Ovary (tissue), 10 donors: ENCODE measurements at places on chromosomes 4 and X.

DNA sequence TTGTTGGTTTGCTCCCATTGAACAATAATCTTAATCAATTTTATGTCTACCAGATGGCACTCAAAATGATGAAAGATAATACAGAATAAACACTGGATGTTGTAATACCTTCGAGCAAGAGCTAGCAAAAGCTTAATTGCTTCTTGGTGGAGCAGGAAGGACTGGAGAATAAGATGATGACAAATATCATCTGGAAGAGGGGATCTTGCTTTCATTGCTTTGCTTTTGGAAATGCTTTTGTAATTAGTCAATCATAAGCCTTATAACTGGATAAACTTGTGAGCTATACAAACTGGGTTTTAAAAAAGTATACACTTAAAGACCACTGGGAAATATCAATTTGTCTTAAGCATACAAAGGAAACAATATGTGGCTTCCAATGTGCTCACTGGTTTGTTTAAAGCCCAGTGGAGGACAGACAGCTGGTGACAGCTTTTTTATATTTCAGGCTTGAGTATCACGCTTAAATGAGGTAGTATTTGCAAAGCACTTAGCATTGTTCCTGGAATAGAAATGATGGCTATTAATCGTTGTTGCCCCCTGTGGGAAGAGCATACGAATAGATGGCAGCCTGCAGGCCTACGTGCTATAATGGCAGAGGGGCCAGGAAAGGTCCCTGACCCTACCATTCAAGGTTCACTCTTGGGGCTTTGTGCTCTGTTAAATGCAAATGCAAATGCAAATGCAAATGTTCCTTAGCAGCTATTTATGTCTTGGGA lies 61.2 kb downstream of the TMEM150C start:
- DNase-seq = no peak

DNA sequence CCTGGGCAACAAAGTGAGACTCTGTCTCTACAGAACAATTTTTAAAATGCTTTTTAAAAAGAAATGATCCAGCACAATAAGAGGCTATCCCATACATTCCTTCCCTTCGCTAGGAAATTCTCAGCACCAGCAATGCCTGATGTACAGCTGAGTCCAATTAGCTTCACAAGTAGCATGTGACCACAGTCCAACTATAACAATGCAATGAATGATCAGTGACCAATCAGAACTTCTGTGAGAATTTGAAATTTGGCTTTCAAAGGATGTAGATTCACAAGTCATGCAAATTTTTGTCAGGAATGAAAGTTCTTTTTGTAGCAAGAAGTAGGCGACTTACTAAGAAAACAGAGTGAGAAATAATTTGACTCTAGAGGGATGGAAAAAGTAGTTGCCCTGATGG lies 278.5 kb upstream of the UGT8 start:
- no peak for DNase-seq

DNA sequence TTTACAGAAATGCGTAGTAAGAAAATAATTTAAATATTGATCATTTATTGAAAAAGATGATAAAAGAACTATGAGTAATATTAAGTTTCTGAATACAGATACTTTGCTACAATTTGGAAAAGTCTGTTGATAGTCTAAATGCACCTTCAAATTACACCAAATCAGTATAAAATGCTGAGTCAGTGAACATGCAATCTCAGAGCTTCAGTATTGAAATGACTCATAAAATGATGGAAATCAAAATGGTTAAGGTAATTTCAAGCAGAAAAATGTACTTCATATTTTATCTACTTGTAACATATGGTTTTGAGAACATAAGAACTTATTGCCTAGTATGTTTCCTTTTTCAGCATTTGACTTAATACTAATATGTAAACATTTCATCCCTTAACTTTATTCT lies 448.2 kb downstream of the PCDH10 start:
- no peak for DNase-seq

DNA sequence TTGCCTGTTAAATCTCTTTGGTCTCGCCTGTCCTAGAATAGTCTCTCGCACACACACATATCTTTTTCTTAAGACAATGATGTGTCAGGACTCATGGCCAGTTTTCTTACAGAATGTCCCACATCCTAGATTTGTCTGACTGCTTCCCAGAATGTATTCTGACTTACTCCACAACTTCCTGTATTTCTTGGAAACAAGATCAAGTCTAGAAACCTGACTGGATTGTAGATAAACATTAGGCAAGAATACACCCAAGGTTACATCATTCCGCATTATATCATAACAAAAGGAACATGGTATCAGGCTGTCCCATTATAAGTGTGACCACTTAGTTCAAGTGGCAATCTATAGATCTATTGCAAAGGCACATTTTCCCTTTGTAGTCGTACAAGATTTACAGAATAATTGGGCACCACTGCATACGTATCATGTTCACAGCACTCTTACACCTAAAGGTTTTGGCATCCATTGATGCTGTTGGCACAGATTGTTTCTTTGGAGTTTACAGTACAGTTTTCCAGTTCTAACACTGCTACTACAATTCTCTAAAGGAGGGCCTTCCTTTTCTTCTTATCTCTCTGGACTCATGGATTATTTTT lies 56.4 kb downstream of the FBXW7 start:
- DNase-seq = no peak

- DNase-seq = no peak
These were observed 664.0 kb upstream of the IGFBP7 start for GRCh38 chr4:57774171-57774570.

- DNase-seq = no peak
These were observed 6.8 kb downstream of the MECP2 start for GRCh38 chrX:154090731-154091130.

DNA sequence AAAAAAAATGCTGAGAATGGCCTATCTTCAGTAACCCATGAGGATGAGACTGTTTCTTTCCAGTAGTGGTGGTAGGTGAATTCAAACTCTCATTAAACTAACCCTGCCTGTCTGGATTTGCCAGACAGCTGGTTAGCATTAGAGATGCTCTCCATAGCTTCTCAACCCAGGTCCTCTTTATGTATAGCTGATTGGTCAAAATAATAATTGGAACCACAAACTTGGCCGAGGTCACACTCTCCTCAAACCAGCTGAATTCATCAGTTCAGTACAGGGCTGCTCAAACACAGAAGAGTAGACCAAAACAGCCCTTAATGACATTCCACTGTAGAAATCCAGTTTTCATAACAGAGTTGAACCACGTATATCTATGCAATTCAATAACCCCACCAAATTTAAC lies 85.3 kb downstream of the HCCS start:
- DNase-seq = no peak

GRCh38 chr4:143420227-143420626 lies 83.6 kb downstream of the GAB1 start:
- DNase-seq = no peak

- DNase-seq = no peak
These were observed 23.2 kb upstream of the AMELX start for GRCh38 chrX:11269996-11270395.

DNA sequence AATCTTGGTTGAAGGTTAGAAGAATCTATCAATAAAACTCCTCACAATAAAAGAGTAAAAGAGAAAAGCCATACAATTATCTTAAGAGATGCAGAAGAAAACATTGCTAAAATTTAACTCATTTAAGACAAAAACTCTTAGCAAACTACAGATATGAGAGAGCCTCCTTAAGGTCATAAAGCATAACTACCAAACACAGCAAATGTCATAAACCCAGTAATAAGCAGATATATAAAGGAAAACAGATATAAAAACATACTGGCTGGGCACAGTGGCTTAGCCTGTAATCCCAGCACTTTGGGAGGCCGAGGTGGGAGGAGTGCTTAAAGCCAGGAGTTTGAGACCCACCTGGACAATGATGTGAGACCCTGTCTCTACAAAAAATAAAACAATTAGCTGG lies 165.3 kb downstream of the FAM13A start:
- DNase-seq = no peak

DNA sequence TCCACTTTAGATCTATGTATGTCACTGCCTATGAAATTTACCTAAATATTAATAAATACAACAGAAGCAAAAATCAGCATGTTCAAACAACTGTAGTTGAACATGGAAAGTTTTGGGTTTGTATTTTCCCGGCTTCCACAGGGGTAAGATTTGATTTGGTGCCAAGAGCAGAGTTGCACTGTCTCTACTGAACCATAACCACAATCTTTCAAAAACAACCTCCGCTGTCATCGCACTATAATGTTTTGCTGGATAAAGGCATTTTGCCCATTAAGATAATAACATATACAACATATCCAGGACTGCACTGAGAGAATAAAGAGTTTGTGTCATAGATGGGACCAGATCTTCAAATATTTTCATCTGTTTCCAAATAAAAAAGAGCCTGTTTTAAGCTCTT lies 94.9 kb downstream of the TENM3 start:
- DNase-seq = no peak

- peak; percentile 69 for DNase-seq
These were observed 92.2 kb upstream of the RAPGEF2 start for GRCh38 chr4:159010563-159011260.

DNA sequence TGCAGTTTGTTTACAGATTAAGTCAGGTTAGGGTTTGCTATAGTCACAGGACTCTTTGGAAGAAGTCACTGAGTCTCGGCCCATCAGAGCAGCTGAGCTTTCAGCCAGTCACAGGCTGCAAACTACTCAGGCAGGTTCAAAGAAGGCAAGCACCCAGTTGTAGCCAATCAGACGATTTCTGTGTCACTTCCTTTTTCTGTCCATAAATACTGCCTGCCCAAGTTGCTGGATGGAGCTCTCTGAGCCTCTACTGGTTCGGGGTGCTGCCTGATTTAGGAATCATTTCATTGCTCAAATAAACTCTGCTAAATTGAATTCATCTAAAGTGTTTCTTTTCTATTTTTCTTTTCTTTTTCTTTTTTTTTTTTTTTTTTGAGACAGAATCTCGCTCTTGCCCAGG lies 7.3 kb upstream of the SH3BP2 start:
- no peak for DNase-seq

DNA sequence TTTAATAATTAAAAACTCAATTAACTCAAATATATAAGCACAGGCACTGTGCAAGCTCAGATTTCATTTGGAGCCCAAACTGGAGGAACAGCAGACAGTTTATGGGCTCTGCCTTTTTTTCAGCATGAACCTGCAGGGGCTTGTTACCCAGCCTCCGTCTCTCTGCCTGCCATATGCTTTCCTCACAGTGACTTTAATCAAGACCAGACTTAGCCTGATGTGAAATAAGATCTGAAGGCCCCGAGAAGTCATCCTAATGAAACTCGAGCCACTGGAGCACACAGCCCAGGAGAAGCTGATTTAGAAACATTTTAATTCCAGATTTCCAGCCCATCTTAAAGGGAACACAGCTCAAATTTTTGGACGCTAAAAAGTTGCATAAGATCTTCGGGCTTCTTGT lies 55.6 kb downstream of the SPATA18 start:
- DNase-seq = no peak

DNA sequence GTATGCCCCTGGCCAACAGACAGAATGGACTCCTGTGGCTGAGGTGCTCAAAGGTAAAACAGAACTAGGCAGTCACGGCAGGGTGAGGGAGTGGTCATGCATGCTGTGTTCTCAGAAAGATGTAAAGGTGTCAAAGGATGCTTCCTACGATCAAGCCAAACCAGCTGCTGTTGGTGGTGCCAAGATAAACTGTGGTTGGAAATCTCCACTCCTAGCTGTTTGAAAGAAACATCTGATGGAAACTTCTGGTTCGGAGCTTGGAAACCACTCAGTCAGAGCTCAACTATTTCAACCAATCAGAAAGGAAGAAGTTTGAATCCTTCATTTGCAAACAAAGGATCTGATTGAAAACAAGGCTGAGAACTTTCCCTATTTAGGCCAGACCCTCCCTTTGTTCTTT lies 68.5 kb upstream of the DDX60 start:
- no peak for DNase-seq

GRCh38 chrX:11579636-11580600 lies 85.8 kb downstream of the ARHGAP6 start:
- DNase-seq = no peak

GRCh38 chr4:6367371-6367851 lies 97.8 kb downstream of the WFS1 start:
- no peak for DNase-seq

GRCh38 chr4:172900900-172901299 lies 267.7 kb upstream of the GALNT7 start:
- no peak for DNase-seq

- DNase-seq = no peak
These were observed 97.9 kb upstream of the PDE5A start for GRCh38 chr4:119726505-119726904.

- no peak for DNase-seq
These were observed 56.1 kb downstream of the ATXN3L start for GRCh38 chrX:13263560-13264251.

DNA sequence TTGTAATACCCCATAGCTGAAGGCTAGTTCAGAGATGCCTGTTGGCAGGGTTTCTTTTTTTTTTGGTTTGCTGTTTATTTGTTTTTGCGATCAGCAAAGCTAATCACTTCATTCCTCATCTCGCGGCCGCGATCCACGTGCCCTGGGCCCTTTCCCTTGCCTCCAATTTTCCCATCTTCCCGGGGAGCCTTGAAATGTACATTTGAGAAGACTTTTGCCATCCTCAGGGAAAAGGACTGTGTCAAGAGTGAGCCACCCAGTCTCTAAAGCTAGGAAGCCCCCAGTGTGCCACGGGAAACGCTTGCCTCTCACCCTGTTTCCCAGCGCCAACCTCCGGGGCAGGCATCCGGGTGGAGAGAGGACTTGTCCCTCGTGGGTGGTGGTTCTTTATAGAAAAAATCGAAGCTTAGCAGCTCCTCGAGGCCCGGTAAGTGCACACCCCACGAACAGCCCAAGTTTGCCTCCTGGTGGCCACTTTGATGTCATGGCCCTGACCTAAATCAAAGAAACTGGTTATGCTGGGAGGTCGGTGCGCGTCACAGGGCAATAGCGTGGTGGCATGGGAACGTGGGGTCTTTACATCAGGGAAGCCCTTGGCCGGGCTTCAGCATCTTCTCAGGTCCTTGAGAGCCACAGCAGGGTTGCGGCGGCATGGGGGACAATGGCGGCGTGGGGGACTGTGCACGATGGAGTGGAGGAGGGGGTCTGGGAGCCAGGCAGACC lies 42.0 kb downstream of the MAP7D3 start:
- DNase-seq = peak; percentile 46

GRCh38 chr4:146495269-146495668 lies 26.5 kb downstream of the SLC10A7 start:
- no peak for DNase-seq

GRCh38 chr4:148239494-148239985 lies 202.7 kb downstream of the NR3C2 start:
- DNase-seq = no peak

DNA sequence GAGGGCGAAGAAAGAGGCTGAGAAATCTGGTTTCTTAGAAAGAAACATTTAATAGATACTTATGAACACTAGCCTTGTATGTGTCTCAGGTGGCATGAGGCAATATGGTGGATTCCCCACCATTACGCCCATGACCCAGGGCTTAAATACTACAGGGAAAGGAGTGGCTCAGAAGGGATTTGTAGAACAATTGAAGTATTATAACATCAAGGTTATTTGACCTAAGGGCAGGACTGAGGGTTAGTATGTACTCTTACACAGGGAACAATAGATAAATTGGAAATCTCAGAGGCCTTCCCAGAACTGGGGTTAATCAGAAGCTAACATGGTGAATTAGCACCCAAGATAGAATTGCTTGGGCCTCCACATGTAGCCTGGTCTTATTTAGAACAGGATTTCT lies 11.0 kb upstream of the USP46 start:
- no peak for DNase-seq

DNA sequence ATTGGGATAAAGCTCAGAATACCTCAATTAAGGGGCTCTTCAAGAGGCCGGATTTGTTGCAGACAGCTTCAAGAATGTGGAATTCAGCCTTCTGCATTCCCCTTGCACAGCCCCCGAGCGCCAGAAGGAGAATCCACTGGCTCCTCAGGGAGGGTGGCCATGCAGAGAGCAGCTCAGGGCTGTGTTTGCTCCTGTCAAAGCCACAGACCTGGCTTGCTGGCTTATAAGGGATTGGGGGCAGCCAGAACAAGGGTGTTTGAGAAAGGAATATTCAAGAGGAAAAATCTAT lies 36.8 kb downstream of the ING2 start:
- peak; percentile 42 for DNase-seq
